ENCODE measurements at places on chromosomes 5 and 9.

DNA sequence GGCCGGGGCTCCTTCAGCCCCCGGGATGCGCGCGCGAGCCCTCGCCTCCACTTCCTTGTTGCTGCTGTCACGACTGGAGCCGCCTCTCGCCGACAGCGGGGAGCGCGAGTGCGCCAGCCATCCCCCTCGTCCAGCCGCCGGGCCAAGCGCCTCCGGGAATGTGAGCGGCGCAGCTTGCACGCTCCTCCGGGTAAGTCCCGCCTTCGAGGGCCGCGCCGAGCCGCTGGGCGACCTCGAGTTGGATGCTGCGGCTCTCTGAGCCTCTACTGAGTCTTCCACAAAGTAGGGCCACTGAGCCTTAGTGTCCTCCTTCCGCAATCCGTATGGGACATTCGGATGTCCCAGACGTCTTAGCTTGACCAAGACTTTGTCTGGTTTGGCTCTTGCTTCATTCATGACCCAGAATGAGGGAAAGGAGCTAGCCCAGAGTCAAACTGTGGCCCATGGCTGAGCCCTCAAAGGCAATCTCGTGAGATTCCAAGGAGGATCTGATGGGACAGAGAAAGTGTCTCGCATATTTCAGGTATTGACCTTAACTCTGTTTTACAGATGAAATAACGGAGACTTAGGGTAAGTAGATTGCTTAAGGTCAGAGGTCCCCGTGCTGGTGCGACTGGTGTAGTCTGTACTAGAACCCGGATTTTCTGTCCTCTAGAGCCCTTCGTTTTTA is 586 bp downstream of the HMGXB3 start:
- peak; percentile 30 for DNase-seq

DNA sequence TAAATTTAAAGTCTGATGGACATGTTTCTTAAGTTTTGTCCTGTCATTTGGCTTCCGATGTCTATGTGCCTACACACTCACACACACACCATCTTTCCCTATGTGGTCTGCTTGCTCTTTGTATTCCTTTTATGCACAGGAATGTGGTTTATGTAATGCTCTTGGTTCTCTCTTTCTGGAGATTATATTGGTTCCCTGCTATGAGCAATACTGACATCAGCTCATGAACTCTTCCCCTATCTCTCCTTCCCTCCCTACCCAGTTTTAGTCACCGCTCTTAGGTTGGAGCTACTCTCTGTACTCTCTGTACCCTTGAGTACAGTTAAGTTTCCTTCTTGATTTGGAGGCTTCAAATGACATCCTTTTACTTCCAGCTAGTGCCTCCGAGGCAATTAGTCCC is 77.9 kb upstream of the MVB12B start:
- no peak for DNase-seq

DNA sequence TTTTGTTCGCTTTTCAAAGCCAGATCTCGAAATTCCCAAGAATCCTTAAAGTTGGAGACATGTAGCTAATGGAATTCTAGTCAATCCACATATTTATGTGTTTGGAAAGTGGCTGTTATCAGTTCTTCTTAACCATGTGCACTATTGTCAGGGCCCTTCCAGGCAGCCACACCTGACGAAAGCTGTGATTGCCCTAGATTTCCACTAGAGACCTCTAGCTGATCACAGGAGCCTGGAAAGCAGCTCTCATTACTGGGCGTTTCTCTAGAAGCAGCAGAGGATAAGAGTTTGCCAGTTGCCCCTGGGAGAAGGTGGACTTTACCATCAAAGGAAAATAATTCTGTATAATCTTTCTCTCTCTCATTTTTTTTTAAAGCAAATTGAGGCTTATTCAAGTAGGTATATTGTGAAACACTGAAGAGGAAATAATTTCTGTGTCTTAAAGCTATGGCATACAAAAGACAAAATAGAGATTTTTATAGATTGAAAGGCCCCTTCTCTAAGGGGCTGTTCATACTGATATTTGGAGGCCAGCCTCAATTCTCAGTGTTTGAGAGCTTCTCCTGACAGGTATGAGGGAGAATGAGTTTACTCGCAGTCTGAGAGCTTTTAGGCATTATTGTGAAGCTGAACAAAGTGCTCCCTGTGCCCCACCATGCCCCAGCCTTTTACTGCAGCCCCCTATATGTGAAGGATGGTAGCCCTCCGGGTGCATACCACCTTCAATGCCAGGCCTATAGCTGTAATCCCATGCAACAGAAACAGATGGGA is 405.4 kb upstream of the ACTBL2 start:
- peak; percentile 12 for DNase-seq

- no peak for DNase-seq
These were observed 60.2 kb upstream of the SLC25A51 start for GRCh38 chr9:37963936-37964739.

DNA sequence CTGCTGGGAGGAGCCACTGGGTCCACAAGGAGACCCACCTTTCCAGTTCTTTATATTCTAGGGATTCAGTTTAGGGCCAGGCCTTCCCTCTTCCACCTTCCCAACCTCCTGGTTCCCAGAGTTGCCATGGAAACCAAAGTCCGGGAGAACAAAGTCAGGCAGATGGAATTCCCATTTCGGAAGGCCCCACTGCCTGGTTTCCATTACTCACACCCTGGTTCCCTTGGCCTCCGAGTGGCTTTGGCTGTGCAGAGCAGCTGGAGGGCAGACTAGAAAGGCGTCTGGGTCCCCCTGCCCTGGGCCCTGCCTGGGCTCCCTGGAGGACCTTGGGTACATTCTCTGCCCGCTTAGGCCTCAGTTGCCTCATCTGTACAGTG is 136.1 kb downstream of the RGS3 start:
- no peak for DNase-seq

- DNase-seq: no peak
These were observed 225.7 kb upstream of the KLF9 start for GRCh38 chr9:70639853-70640814.

All from GM10248 (cell line).